GM04503 (cell line): ENCODE measurements at places on chromosomes 5 and 9.

DNA sequence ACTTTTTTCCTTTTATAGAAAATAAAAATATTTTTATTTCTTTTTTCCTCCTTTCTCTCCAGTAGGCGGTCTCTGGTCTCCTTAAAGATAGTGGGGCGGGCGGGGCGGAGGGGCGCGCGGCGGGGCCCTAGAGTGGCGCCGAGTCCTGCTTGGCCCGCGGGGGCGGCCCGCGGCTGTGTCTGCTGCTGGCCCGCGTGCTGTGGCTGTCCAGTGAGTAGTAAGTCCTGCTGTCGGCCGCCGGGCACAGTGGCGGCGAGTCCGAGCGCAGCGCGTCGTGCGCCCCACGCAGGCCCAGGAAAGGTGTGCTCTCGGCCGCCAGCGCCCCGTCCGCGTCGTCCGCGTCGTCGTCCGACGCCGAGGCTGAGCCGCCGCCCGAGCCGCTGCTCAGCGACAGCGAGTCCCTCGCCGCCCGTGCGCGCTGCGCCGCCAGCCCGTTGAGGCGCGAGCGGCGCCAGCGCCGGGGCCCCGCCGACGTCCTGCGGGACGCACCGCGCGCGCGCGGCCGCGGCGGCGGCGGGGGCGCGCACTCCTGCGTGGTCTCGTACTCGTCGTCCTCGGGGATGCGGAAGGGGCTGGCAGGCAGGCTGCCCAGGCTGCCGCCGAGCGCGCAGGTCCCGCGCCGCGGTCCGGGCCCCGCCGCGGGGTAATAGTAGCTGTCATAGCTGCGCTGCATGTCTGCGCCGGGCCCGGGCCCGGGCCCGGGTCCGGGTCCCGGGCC is 52.3 kb downstream of the PSD2 start:
- DNase-seq, result no peak

- no peak for DNase-seq
Observed at GRCh38 chr9:33044677-33045282, 19.7 kb downstream of the DNAJA1 start.

- DNase-seq, result no peak
Observed at GRCh38 chr9:114905170-114905940, 25.0 kb downstream of the TNFSF8 start.

- no peak for DNase-seq
Observed at GRCh38 chr9:120711354-120711753, 2.9 kb downstream of the MEGF9 start.

DNA sequence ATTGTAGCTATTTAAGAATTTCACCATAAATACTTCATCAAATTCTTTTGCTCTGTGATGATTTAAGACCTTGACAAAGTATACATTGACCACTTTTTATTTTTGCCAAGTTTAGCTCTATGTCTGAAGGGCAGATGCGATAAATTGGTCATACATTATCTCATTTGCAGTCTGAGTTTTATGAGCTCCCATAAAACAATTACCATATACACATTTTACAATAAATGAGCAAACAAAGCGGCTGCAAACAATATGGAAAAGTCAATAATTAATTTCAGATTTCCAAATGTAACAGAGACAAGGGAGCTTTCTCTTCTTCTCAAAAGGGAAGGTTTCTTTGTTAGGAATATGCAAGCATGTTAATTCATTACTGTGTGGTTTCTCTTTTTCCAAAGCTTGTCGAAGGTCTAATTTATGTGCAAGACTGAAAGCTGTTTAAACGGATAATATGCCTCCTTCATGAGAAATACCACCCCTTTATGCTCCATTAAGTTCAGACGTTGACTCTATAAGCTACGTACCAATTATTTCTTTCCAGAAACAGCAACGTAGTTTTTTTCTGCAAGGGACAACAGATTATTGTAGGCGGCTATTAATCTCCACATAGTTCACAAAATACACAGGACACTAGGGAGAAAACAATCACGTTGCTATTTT is 7.0 kb upstream of the IZUMO3 start:
- no peak for DNase-seq

GRCh38 chr9:26324786-26325443 is 567.7 kb downstream of the CAAP1 start:
- DNase-seq, result no peak

- no peak for DNase-seq
Observed at GRCh38 chr5:77957-78804, 13.8 kb upstream of the PLEKHG4B start.

DNA sequence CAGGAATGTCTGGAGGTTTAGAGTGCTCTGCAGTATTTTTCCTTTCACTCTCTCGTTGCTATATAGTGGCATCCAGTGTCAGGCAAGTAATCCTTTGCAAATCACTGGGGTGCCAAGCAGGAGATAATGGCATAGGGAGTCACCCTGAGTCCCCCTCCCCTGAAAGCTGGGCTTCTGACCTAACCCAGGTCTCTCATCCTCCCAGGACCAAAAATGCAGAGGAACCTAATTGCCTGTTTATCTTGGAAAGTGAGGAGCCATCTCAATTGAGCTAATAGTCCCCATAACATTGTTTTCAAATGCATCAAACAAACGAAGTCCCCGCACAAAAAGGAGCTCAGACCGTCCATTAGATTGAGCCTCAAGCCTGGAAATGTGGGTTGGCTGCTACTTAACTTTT is 368.0 kb upstream of the IRX2 start:
- DNase-seq, result no peak

DNA sequence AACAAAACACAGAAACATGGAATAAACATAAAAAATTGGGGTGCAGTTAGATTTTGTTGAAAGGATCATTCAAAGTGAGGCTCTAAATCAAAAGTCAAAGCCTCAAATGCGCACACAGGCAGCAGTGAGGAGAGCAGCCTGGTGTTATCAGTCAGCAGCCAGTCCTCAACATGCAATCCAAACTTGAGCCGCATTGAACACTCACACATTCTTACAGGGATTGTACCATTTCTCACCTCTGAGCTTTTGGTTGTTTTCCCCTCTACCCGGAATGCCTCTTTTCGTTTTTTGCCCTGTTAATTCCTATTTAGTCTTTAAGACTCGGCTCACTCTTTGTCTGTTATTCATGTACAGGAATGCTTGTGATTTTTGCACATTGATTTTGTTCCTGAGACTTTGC is 81.1 kb upstream of the PUM3 start:
- no peak for DNase-seq

DNA sequence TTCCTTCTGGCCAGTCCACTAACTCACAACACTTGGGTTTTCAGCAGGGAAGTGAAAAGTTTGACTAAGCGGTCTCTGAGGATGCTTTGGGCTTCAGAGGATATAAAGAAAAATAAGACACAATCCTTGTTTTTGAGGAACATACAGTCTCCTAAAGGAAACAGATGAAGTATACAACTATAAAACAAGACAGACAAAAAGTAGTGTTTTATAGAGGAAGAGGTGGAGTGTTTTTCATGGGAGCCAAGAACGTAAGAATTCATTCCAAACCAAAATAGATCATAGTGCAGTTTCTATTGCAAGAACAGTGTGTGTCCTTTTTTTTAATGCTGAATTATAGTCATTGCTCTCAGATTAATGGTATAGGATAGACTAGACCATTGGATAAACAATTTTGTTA is 586.9 kb upstream of the BRINP1 start:
- no peak for DNase-seq

DNA sequence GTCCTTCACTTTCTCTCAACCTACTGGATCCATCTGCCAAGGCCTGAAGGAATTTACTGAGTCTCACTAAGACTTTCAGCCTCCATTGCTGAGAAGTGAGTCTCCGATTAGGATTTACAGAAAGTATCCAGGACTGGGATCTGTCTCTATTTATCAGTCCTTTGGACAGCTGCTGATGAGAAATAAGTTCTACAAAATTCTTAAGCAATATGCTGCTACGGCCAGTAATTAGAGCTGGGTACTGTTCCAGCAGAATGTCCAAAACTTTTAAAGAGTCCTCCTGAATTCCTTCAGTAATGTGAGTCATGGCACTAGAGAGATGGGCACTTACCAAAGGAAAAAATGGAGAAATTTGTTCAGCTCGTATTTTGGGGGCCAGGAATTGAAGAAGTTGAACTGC is 5.9 kb downstream of the TEX10 start:
- peak; percentile 68 for DNase-seq

DNA sequence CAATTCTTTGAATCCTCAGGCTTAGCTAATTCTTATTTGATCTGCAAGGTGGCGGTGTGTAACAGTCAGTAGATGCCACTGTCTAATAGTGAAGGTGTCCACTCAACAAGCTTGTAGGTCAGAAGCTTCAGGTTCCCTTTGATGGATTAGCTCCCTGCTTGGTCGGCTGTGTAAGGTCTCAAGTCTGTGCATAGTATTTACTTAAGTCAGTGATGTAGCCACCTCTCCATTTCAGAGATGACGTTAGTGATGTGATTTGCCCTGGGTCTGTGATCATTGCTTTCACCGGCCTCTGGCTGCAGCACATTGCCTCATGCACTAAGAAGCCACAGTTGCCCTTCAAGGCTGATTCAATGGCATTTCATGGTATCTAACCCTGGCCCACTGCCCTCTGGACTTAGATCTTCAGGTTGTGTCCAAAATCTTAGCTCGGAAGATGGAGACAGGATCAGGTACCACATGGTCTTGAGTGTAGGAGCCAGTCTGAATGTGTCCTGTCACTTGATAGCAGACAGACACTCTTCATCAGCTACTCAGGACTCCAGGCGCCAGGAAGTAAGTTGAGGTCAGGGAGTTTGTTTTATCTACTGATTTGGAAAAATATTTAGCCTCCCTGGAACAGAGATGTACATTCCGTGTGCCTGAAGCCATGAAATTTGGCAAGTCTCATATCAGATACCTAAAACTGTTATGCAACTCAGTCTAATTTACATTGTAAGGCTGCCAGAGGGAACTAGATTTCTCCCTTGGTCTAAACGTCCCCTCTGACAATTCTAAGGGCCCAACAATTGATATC is 42.9 kb downstream of the SUB1 start:
- DNase-seq, result no peak

DNA sequence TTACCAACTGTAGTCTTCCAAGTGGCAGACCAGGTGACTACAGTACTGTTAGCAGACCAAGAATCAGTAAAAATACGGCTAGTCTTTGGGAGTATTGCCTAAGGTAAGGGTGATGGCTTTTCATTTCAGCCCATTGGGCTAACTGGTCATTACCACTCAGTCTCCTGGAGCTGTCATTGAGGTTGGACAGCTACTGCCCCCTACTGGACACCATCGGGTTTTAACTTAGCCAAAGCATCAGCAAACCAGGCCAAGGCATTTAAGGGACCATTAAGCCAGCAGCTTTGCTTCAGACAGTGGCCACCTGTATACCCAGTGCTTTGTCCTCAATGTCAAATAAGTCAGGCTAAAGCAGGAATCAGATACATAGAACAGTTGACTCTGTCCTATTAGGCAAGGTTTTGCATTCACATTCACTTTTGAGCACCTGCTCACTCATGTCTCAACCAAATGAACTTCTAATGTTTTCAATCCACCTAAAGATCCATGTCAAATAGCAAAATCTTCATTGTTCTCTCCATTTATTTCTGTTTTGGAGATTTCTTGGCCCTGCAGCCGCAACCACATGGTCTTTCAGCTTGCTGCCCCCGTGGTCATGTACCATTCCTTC is 117.2 kb downstream of the INVS start:
- no peak for DNase-seq

GRCh38 chr9:12980085-12980851 is 205.4 kb downstream of the LURAP1L start:
- DNase-seq, result no peak

- no peak for DNase-seq
Observed at GRCh38 chr5:170811719-170812118, 28.2 kb downstream of the GABRP start.

DNA sequence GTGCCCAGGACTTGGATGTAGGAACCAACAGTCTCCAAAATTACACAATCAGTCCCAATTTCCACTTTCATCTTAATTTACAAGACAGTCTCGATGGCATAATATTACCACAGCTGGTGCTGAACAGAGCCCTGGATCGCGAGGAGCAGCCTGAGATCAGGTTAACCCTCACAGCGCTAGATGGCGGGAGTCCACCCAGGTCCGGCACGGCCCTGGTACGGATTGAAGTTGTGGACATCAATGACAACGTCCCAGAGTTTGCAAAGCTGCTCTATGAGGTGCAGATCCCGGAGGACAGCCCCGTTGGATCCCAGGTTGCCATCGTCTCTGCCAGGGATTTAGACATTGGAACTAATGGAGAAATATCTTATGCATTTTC is 837 bp downstream of the PCDHB2 start:
- no peak for DNase-seq

DNA sequence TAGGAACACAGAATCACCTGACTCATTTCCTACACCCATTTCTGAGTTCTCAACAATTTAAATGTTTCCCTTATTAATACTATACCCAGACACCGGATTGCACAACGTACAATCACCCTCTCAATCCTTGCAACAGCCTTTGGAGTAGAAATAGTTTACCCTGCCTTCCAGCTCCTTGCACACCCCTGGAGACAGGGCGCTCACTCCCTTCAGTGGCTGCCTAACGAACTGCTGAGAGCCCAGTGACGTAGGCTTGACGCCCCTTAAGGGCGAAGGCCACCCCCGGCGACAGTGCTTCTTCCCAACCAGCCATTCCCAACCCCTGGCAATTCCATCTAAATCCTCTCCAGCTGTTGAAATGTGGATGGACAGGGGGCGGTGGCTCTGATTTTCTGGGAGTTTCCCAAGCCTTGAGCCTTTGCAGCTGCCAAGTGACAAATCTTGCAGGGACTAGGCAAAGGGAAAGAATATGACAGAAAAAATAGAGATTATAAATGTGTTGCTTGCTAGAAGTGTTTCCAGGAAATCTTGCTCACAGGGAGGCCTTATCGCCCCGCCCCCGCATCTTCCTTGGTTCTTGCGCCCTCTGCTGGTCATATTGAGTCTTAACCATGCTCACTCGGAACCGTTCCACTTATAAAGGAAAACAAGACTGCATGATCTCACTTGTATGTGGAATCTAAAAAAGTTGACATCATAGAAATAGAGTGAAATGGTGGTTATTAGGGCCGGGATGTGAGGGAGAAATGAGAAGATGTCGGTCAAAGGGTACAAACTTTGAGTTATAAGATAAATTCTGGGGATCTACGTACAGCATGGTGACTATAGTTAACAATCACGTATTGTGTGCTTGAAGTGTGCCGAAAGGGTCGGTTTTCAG is 7.6 kb upstream of the BARX1 start:
- DNase-seq, result peak; percentile 25

- DNase-seq, result no peak
Observed at GRCh38 chr5:93723681-93724080, 17.7 kb downstream of the POU5F2 start.

- no peak for DNase-seq
Observed at GRCh38 chr5:142204219-142204618, 95.6 kb downstream of the NDFIP1 start.

DNA sequence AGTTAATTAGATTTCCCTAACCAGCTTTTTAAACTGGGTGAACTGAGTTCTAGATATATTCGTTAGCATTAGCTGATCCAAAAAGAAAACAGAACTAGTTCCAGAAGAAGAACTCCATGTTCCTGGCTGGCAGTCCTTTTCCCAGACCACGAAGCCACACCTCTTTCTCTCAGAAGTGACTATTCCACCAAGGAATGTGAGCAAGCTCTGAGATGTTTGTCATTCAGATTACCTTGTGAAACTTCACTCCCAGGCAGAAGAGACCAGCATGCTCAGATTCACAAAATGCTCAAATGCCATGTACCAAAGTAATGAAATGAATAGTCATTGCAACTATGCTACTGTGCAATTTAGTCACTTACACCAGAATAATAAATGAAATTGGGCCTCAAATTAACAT is 4.4 kb upstream of the SSBP2 start:
- peak; percentile 84 for DNase-seq

GRCh38 chr5:164065266-164065665 is 559.8 kb downstream of the MAT2B start:
- DNase-seq, result no peak

GRCh38 chr5:103674739-103675138 is 112.2 kb upstream of the NUDT12 start:
- peak; percentile 13 for DNase-seq

GRCh38 chr5:149040421-149040820 is 22.4 kb downstream of the SH3TC2 start:
- no peak for DNase-seq
